ENCODE measurements at places on chromosomes 4 and X.

DNA sequence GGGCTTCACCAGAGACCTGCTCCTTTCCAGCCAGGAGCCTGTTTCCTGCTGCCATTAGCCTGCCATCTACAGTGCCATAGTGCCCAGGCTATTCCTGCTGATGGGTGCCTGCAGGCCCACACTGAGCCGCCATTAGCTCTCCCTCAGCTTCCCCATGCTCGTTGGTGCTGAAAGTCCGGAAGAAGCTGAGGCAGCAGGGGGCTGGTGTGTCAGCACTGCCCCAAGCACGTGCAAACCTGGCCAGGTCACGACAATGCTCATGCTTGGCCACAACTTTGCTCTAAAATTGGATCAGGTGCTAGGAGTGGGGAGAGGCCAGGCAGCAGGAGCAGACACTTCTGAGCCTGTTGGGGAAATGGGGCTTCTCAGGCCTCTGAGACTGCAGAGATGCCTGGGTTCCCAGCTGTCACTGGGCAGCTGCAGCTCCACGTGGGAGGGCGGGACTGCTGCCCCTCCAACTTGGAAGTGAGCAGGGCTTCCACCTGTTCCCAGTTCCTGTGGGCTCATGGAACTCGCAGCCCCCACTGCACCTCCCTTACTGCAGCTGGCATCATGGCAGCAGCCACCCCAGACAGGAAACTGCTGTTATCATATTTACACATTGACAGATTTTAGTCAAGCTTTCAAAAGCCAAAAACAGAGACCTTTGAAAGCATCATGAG, 913.9 kb downstream of the FSTL5 start:
- DNase-seq: no peak

DNA sequence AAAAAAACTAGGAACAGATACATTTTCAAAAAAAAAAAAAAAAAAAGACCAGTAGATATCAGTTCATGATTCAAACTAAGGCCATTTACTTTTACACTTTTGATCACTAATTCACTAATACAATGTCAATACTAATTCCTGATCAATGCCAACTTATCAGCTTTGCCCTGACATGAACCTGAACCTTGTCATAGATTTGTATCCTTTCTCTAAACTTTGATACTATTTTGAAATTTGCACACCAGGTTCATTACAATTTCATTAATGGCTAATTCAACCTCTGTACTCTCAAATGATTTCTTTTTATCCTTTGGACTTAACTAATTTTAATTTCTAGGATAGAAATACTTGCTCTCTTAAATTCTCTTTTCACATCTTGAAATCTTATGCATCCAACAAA, 37.7 kb downstream of the UGT2B7 start:
- no peak for DNase-seq

- DNase-seq: no peak
Measured at GRCh38 chr4:13982010-13982409, 354.5 kb upstream of the BOD1L1 start.

DNA sequence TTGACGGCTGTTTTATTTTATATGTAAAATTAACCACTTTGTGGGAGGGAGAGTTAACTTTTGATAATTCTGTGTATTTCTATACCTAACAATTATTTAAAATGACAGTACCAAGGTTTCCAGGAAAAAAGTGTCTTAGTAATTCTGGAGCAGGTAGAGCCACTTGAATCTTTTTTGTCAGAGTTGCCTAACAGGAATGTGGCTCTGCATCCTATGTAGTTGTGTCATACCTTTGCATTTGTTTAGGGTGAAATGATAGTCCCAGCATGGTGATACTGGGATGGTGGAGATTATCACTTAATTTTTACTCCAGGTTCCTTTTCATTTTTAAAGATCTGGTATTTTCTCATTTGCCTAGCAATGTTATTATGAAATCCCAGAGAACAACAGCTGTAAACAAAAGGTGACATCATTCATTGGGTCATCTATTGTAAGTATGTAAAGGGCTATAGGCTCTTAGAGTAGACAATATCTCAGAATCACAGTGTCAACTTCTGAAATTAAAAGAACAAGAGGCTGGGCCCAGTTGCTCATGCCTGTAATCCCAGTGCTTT, 9.6 kb downstream of the SGMS2 start:
- no peak for DNase-seq

- peak; percentile 28 for DNase-seq
Measured at GRCh38 chrX:9362363-9362928, 102.4 kb upstream of the TBL1X start.

GRCh38 chrX:37912304-37912703, 64.9 kb upstream of the DYNLT3 start:
- DNase-seq: no peak

GRCh38 chr4:145939441-145939750, 773 bp upstream of the ZNF827 start:
- DNase-seq: no peak

- no peak for DNase-seq
Measured at GRCh38 chrX:129759576-129760061, 20.1 kb upstream of the SASH3 start.

- no peak for DNase-seq
Measured at GRCh38 chrX:48910926-48911411, 477 bp downstream of the SLC35A2 start.

- DNase-seq: no peak
Measured at GRCh38 chr4:108270466-108271450, 102.0 kb upstream of the LEF1 start.

- no peak for DNase-seq
Measured at GRCh38 chr4:76772498-76773106, 125.3 kb downstream of the SOWAHB start.

GRCh38 chr4:177687117-177687516, 244.9 kb upstream of the AGA start:
- DNase-seq: no peak

- no peak for DNase-seq
Measured at GRCh38 chr4:7173841-7174449, 18.4 kb upstream of the SORCS2 start.

DNA sequence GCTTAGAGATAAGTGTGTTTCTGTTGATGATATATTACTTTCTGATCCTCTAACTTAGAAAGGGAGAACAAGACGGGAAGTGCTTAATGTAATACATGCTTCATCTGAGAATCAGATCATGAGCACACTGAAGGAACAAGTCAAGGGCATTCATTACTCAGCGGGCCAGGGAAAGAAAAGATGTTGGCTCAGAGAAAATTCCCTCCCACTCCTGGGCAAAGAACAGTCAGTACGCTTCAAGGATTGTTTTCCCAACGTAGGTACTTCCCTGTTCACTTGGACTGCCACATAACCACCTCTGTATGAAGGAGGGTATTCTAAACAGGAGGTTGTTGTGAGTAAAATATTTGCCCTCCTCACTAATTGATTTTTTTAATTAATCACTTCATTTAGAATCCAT, 374.5 kb upstream of the FMR1 start:
- DNase-seq: no peak

DNA sequence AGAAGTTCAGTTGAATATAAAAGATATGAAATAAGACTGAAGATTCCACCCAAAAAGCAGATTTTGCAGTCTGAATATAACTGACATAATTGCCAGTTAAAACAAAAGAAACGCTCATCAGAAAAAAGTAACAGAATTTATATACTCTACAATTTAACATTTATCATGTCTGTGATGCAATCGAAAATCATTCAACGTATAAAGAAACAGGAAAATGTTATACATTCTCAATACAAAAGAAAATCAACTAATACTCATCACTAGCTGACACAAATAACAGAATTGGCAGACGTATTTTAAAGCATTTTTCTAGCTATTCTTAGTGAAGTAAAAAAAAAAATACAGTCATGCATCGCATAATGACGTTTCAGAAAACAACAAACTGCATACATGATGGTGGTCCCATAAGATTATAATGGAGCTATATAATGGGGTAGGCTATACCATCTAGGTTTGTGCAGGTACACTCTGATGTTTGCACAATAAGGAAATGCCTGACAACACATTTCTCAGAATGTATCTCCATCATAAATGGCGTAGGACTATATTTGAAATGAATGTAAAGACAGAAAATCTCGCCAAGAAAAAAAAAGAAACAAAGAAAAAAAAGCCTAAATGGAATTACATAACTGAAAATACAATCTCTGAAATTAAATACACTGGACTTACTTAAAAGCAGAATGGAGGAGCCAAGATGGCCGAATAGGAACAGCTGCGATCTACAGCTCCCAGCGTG, 34.3 kb downstream of the OR13H1 start:
- no peak for DNase-seq

- DNase-seq: peak; percentile 15
Measured at GRCh38 chrX:21847342-21847741, 7.9 kb downstream of the MBTPS2 start.

- no peak for DNase-seq
Measured at GRCh38 chr4:142065086-142065647, 428.8 kb downstream of the IL15 start.

Measured in NCI-H446 (cell line).